ELF-1 (cell line): ENCODE measurements at places on chromosomes 6 and 20.

DNA sequence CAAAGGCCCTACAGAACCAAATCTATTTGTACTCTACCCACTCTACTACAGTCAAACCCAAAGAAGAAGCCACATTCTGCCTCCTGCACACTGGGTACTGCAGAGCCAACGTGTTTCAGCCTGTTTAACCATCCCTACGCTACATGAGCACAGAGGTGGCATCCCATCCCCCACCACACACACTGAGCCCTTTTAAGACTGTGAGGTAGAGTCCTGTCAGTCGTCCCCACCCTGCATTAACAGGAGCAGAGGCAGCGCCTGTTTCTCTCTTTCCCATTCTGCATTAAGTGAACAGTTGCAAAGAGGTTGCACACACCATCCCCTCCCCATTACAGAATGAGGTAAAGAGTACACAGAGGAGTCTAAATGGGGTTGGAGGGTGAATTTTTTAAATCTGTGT, 5.2 kb upstream of the RSPH4A start:
- no peak for DNase-seq

- no peak for DNase-seq
Measured at GRCh38 chr6:108874470-108875160, 26.4 kb downstream of the ARMC2 start.

DNA sequence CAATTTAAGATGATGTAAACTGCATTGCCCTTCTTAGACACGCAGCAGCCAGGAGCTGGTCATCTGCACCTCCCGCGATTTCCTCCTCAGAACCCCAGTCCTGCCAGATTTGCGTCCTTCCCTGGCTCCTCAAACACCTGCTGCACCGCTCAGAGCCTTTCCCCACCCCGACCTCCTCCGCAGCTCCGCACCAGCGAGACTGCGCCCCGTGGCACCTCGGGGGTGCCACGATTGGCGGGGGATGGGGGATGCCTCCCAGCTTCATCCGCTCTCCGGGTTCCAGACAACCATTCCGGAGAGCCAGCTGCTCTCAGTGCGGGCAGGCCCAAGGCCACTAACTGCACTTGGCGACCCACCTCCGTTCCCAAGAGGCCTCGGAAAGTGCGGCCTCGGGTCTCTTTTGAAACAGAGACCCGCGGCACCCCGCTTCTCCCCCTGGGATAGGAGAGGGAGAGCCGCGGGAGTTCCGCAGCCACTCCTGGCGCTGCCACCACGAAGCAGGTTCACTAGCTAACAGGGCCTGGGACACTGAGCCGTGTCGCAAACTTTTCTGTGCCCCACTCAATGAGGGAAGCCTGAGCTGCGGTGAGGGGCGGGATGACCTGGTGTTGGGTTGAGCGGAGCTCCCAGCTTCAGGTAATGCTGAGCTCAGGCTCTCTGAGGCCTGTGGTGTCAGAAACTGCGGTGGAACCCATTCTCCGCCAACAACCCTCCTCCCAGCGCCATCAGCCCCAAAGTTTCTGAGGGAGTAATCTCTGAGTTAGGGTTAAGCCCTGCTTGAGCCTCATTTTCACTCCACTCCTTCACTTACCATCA, 7.3 kb upstream of the TFAP2A start:
- DNase-seq: no peak

- DNase-seq: no peak
Measured at GRCh38 chr20:36543184-36544133, 2.1 kb downstream of the MYL9 start.

DNA sequence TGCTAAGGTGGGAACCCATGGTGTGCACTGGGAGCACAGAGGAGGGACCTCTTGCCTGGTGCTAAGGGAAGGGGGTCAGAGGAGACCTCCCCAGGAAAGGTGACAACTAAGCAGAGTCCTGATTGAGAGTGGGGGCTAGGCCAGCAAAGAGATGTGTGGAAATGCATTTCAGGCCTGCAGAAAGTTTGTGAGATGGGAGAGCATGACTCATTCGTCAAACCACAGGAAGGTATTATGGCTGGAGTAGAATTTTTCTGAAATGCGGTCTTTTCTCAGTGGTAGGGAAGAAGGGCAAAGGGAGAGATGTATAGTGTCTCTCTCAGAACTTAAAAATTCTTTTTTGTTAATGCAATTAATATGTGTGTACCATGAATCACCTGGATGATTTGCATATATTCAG, 23.6 kb upstream of the EDN1 start:
- no peak for DNase-seq

GRCh38 chr6:137248702-137249101, 29.5 kb upstream of the IFNGR1 start:
- DNase-seq: no peak

DNA sequence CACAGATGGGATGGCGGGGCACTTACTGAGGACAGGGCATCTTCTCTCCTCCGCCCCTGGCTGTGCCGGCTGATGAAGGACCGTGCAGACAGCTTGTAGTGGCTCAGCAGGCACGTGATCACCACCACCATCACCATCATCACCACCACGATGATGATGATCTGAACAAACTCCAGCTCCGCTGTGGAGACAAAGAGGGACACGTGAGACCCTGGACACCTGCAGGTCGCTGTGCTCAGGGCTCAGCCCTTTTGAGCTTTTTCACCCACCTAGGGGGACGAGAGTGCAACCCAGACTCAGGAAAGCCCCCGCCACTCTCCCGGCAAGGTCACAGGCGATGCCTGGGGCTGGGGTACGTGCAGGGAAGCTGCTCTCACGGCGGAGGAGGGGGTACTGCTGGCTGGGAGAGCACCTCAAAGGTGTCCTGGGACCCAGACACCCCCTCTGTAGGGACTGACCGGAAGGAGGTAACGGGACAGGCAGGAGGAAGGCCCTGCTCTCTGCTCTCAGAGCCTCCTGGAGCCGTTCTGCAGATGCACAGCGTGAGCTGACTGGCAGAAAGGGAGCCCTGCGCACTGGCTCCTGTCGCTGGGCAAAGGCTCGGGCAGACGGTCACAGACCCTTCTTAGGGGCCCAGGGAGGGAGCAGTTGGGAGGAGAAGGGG, 39.4 kb upstream of the ZBP1 start:
- no peak for DNase-seq

GRCh38 chr6:99547526-99547925, 20.9 kb downstream of the CCNC start:
- no peak for DNase-seq

GRCh38 chr6:123515715-123516114, 121.0 kb downstream of the TRDN start:
- DNase-seq: no peak

DNA sequence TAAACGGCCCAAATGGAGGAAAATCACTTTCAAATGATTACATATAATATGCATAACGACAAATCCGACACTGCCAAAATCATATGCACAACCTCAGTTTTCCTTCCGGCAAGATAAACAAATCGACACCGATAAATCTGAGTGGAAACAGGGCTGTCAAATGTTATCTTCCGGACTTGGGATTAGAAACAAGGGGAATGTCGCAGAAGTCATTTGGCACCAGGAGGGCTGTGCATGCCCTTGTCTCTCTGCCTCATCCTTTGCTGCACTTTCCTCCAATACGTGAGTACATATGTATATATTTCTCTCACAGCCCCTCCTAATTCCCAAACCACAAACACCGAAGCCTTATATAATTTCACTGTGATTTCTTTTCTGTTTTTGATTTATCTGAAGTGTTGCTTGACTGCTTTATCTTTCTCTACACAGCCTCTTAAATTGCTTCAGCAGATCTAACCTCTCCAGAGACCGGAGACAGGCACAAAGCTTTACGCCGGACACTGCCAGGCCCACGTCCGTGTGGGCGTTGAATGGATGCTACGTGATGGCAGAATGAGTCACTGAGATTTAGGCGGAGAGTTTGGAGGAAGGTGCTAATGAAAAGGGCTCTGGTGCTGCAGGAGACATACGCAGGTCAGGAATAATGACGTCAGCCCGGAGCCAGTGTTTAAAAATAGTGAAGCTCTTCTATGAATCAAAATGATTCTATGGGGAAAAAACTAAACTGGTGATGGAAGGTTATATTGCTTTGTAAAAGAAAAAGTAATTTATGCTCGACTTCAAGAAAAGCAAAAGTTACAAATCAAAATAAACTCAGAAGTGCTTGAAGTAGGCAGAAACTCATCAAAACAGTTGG, 21.0 kb upstream of the PRELID3B start:
- DNase-seq: peak; percentile 69

DNA sequence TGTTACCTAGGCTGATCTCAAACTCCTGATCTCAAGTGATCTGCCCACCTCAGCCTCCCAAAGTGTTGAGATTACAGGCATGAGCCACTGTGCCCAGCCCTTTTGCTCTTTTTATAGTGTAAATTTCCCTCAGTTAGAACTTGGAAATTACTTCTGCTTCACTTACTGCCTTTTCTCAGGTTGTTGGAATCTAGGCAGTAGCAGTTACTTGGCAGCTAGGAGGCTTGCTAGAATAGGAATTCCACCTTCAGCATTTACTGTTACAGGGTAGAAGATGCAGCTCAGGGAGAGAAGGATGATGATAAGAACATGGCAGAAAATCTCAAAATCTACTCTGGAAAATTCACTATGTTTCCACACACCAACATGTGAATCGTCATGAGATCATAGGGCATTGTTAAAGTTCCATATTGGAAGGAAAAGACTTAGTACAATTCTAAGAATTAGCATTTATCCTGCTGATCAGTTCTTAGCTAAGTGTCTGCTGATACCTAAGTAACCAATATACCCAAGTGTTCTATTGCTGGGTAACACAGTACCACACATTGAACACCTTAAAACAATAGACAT, 182.2 kb downstream of the SLC16A10 start:
- no peak for DNase-seq

DNA sequence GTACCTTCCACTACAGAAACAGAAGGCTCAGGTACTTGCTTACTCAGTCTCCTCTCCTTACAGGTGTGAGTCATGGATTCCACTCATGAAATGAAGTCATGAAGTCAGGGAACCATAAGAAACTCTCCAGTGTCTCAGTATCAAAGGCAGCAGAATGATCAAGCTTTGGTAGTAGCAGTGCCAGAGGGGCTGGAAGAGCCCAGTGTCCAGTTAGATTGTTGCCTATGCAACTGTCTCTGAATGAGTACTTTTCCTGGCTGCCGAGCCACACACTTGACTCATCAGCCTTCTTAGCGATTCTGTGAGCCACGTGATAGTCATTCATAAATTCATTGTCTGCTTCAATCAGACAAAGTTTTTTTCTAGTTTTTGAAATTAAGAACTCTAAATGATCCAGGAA, 52.2 kb upstream of the DTNBP1 start:
- DNase-seq: no peak
